NCI-H187 (cell line): ENCODE measurements at places on chromosomes 12 and 14.

GRCh38 chr12:93839064-93839463 is 161.9 kb downstream of the CRADD start:
- DNase-seq: no peak

GRCh38 chr12:30816742-30817465 is 62.2 kb upstream of the CAPRIN2 start:
- DNase-seq: no peak

- no peak for DNase-seq
These were observed 388.1 kb downstream of the ZFP36L1 start for GRCh38 chr14:68404652-68405183.

GRCh38 chr12:95218150-95219133 is 835 bp downstream of the VEZT start:
- peak; percentile 78 for DNase-seq

- peak; percentile 84 for DNase-seq
These were observed at the start of gene NELL2 for GRCh38 chr12:44875954-44876543. Gene NELL2, minus strand, starts transcription at chr12:44876315. Its CDS starts 446 bp downstream, at chr12:44875869.
